ENCODE measurements at places on chromosomes 6 and 20.

DNA sequence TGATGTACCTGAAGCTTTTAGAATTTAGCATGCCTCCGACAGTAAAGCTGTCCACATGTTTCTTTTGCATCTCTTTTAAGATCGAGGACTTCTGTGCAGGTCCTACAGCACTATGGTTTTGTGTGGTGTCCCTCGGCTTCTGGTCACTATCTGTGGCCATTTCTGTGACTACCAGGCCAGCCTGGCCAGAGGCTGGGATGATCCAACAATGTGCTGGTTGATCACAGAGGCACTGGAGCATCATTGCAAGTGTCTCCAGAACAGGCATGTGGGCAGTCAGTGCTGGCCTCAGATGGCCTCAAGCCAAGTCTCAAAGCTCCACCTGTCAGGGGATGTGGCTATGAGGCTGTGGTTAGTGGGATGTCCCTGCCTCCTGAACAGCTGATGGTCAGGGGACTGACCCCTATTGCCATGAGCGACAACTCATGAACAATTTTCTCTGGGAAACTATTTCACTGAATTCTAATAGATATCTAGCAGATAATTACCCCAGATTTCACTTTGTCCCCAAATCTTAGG, 136.6 kb downstream of the SYNDIG1 start:
- DNase-seq, result no peak

- DNase-seq, result no peak
Measured at GRCh38 chr6:87908978-87909811, 138.4 kb upstream of the SPACA1 start.

DNA sequence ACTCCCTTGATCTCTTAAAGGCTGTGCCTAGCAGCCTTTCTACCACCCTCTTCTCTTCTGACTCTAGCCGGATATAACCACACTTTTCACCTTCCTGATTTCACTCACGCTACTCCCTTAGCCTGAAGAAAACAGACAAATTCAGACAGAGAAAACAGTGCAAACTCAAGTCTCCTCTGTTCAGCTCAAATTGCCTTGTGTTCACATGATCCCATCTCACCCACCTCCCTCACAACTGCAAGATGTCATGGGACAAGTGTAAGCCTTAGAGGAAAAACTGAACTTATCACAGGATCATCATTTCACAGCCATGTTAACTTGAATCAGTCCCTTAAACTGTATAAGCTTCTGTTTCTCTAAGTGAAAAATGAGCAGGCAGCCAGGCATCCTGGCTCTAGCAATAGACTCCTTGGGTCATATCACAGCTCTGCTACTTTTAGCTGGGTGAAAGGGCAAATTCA, 66.5 kb upstream of the TENT5A start:
- no peak for DNase-seq

DNA sequence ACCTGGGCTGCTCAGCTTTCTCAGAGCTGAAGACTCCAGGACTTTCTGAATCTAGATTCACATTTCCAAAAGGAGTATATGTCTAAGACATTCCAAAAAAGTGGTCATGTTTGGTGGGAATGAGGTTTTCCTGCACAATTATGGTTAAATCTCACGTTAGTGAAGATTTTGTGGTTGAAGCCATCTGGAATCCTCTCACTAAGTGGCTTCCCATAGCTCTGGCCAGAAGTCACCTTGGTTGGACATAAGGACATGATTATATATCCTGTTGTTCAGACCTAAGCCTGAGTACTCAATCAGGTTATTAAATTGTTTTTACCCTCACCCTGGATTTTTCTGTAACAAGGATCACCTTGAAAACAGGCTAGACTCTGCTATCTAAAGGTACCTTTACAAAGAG, 176.1 kb upstream of the PLN start:
- no peak for DNase-seq
